ENCODE measurements at places on chromosomes 13 and 19.

DNA sequence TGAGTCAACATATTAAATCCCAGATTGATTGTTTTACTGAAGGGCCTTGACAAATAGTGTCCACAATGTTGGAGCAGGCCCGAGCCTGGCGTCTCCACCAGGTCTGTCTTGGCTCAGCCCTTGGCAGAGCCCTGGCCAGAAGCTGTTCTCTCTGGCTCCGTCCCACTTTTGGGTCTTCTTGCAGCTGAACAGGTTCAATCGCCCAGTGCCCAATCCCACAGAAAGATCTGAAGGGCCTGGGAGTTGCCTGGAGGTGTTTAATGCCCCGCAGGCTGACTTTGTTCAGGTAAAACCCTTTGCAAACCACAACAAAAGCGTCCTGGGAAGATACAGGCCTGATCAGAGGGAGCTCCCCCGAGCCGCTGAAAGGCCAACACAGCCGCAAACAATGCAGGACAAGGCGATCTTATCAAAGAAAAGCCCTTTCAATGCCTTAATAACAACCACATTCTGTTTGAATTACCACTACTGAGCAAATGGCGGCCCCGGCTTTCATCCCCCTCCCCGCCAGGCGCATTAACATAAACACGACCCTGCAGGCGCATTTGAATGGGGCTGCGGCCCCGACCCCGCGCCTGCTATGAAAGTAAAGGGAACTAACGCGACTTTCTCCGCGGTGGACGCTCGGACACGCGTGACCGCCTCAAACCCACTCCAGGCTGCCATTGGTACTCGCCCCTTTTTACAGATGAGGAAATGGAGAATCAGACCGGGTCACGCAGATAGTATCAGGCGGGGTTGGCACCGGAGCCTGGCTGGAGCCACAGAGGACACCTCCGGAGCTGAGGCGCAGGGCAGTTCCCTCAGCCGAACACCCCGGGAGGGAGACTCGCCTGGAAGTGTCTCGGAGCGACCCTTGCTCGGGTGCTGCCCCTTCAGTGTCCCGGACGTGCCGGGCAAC lies 3.1 kb downstream of the CDX2 start:
- DNase-seq = no peak

GRCh38 chr19:43672061-43672679 lies 2.2 kb upstream of the PLAUR start:
- no peak for DNase-seq

DNA sequence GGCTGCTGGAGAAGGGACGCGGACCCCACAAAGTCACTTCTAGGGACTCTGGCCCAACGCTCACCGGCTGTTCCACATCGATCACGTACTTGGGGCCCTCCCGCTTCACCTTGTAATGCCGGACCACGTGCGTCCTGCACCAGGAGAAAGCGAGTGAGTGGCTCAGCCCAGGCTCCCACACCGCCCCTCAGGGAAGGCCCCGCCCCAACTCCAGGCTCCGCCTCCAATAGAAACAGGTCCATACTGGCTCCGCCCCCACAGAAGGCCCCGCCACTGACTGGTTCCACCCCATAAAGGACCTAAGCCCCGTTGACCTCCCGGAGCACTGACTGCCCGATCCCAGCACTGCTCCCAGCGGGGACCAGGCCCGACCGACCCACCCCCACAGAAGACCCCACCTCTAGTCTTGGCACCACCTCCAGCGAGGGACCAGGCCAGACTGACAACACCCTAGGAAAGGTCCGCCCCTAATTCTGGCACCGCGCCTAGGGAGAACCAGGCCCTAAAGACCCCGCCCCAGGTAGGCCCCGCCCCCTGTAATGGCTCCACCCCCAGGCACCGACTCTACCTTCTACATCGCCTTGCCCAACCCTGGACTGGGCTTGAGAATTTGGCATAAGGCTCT lies 11.3 kb downstream of the STAP2 start:
- peak; percentile 53 for DNase-seq

DNA sequence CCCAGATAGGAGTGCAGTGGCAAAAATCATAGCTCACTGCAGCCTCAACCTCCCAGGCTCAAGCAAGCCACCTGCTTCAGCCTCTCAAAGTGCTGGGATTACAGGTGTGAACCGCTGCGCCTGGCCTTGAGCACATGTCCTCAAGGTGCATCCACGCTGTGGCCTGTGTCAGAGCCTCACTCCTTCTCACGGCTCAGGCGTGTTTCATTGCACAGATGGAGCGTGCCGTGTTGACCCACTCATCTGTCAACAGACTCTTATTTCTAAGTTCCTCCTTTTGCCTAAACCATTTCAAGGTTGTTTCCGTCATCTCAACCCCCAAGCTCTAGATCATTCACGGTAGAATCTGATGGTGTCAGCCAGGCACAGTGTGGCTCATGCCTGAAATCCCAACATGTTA lies 28.2 kb downstream of the ATP8B3 start:
- no peak for DNase-seq

- no peak for DNase-seq
Observed at GRCh38 chr13:97875911-97876310, 77.6 kb upstream of the IPO5 start.

- no peak for DNase-seq
Observed at GRCh38 chr19:1841209-1841924, 6.9 kb downstream of the REXO1 start.
